Tibial nerve (tissue), 4 donors: ENCODE measurements at places on chromosomes 2 and 18. TPM values are rescaled to one million over a fixed set of nuclear protein-coding genes. Genes with fewer than 3 reads are reported as not detected.

- DNase-seq = no peak
These were observed 455.8 kb downstream of the SETBP1 start for GRCh38 chr18:45136381-45137086.

GRCh38 chr2:195535911-195536522 lies 121.0 kb upstream of the SLC39A10 start:
- DNase-seq = peak; percentile 30

DNA sequence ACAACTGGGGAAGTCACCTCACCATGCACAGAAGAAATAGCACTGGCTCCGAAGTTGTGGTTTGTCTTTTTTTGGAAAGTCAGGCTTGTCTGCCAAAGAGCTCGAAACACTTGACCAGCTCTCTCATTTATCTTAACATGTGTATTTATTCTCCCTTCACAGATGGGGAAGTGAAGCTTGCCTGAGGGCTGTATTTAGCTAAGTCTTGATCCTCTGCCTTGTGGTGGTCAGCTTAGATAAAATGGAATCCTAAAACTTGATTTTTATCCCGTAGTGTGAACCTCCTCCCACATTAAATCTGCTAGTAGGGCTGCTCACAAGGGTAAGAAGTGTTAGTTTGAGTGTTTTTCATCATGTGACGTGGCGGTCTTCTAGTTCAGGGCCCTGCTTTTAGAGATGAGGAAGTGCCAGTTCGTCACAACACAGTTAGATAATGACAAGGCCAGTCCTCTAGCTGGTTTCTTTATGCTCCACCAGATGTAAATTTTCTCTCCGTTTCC lies 89.7 kb downstream of the TMEM247 start:
- DNase-seq = no peak

The PHOSPHO2 gene
- 7.1 TPM for total RNA-seq

The CAVIN2 gene
- 47.9 TPM for total RNA-seq

DNA sequence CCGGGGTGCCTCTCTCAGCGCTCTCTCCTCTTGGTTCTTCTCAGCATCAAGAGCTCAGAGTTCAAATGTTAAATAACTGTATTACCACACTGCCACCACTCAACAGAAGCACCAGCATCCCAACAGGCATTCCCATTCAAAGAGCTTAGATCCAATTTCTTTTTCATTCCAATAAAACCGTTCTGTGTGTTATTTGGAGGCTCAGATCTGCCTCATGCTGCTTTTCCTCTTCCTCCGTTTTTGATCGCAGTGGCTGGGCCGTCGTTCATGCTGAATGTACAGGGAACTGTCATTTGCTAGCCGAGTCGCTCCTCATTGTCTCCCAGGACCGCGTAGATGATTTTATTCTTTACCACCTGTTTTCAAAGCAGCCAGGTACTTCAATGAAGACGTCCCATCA lies 798.9 kb upstream of the SALL3 start:
- DNase-seq = no peak

- DNase-seq = no peak
These were observed 224.9 kb upstream of the BOD1L2 start for GRCh38 chr18:56921896-56922480.

DNA sequence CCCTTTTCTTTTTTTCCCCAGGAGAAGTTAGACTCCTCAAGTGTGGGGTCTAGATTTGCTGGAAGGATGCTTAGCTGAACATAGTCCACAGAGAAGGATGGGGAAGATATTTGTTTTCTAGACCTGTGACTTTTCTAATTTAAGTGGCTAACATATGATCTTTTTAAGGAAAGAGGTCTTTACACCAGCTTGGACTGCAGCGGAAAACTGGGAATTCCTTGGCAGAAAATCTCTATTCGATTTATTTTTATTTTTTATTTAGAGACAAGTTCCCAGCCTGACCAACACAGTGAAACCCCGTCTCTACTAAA lies 148.4 kb downstream of the MYCN start:
- no peak for DNase-seq

The TEX44 gene
- not detected for total RNA-seq

DNA sequence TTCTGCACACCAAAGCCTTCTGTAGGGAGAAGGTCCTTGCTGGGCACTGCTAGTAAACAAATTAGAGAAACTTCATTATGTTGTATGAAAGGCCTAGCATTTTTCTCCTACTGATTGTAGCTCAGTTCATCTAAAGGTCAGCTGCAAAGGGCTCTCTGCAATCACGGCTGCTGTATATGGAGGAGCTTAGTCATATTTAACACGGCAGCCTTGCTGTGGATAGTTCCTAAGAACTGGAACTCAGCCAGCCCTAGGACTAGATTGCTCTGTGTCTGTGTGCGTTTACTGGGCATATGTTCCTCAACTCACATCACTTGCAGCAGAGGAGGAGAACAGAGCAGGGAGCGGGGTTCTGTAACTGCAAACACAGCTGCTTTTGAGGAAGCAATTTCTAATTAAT lies 1103.9 kb upstream of the KLHL29 start:
- DNase-seq = no peak

The LOXHD1 gene
- not detected for total RNA-seq

The C1QL2 gene
- total RNA-seq = not detected

The METAP1D gene
- 14.1 TPM for total RNA-seq

DNA sequence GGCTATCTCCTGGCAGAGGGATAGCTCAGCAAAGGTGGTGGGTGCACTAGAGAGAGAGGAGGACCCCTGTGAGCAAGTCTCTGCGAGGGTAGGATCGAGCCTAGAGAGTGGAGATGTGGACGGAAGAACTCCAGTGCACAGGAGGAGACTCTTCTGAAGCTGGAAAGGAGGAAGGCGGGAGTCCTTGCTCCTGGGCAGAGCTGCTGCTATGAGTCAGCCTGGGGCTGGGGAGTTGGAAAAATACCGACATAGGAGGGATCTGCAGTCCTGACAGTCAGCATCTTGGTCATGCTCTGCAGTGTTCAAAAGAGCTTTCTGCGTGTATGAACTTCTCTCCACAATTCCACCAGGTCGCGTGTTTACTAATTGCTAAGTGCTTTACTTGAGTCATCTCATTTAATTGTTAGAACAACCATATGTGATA lies 233.8 kb downstream of the LDLRAD4 start:
- no peak for DNase-seq

DNA sequence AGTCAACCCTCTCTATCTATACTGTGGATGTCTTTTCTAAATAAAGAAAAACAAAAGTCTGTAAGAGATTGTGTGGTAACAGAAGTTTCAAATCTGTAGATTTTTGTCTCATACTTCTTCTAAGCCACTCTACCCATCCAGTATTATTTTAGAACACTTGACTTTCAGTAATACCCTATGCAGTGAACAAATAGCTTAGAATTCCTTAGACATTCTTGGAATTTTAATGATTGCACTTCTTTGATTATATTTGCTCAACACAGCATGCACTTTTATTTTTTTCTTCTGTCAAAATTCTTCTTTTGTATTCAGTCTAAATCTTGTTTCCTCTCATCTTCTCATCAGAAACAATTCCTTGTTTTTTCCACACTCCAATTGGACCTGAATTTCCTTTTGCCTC lies 1080.2 kb downstream of the SUCLG1 start:
- no peak for DNase-seq

GRCh38 chr2:70258532-70258875 lies 567 bp downstream of the PCYOX1 start:
- peak; percentile 61 for DNase-seq

The SNED1 gene
- total RNA-seq = 167 TPM

DNA sequence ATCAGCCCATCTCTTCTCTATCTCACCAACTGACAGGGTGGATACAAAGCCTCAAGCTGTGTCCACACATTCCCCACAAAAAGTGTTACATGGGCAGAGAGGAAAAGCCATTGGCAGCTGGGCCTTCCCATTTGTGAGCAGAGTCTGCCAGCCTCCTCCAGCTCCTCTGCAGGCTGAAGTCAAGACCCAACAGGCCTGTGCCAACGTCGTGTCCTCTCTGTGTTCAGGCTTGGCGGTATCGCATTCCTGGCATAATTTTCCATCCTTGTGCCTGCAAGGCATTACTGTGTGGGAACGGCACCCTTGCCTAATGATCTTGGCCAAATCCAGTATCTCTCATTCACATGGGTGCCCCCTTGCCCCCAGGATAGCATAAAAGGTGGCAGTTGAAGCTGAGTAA lies 41.5 kb upstream of the APCDD1 start:
- DNase-seq = no peak

DNA sequence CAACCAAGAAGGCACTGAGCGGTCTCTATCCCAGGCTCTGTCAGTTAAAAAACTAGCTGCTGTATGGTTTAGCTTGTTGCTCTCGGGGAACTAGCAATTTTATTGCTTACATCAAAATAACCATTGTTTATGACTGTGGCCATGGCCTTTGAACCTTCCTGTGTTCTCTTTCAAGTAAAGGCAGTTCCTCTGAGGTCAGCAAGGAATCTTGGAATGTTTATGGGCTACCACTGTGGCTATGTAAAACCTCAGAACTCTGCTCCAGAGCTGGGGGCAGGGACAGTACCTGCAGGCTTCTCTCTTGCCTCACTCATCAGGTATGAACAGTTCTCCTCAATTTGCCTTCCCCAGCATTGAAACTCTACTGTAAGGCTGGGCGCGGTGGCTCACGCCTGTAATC lies 416.0 kb upstream of the NETO1 start:
- DNase-seq = no peak

The TSPYL6 gene
- 0.21 TPM for total RNA-seq
